ENCODE measurements at places on chromosomes 2 and 18. TPM values are rescaled to one million over a fixed set of nuclear protein-coding genes. Genes with fewer than 3 reads are reported as not detected.

FEV gene
- total RNA-seq, result not detected

MYOM1 gene
- total RNA-seq, result 0.26 TPM

GALNT13 gene
- total RNA-seq, result 0.21 TPM

C18orf54 gene
- 3.4 TPM for total RNA-seq

PPM1B gene
- 30.4 TPM for total RNA-seq

NEU2 gene
- total RNA-seq, result not detected

ASPRV1 gene
- 0.05 TPM for total RNA-seq

AQP12B gene
- not detected for total RNA-seq
